ENCODE measurements at places on chromosomes 3 and 15.

GRCh38 chr15:81939604-81940440, 106.0 kb downstream of the MEX3B start:
- no peak for DNase-seq

DNA sequence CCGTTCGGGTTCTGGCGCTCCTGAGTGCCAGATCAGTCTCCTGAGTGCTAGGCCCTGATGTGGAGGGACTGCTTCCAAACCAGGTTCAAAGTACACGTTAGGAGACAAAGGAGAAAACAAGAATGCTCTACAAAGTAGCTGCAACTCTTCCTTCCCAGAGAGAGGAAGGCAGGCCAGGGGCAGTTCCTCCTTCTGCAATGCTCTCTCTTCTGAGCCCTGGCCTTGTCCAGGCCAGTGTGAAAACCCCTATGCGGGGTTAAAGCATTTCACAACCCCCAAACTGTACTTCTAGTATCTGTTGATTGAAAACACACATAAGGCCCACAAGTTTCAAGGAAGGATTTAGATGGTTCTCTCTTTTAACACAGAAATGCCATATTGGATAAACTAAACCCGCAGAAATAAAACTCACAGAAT, 9.7 kb upstream of the CALML4 start:
- no peak for DNase-seq

DNA sequence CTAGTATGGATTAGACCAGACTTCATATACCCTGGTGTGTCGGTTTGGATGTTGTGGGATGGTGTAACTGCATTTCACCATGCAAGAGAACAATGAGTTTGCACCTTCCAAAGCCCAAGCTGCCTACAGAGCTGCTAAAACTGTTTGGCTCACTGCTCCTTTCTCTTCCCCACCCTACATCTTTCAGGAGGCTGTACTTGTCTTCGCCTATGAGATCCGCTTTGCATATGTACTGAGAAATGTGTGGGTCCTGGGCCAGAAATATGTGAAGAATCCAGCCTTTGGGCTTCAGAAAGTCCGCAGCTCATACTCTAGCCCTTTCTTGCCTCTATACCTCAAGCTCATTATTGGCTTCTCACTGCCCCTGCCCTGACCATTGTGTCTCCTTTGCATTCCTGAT, 1060.0 kb downstream of the NTRK3 start:
- DNase-seq = no peak

DNA sequence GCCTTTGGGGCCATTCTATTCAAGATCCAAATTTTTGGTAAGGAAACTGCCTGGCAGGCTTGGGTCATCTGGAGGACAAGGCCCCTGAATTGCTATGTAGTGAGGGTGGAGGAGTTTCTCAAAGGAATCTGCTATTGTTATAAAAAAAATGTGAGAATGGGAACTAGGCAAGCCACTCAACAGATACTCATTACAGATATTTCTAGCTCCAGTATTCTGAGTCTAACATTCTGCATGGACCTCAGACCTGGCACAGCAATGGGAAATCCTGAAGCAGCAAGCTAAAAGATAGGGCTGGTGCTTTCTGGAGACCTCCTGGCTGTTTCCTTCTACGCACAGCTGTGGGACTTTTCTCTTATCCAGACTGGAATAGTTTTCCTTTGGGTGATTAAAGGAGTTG, 430.7 kb upstream of the RBMS3 start:
- DNase-seq = no peak

DNA sequence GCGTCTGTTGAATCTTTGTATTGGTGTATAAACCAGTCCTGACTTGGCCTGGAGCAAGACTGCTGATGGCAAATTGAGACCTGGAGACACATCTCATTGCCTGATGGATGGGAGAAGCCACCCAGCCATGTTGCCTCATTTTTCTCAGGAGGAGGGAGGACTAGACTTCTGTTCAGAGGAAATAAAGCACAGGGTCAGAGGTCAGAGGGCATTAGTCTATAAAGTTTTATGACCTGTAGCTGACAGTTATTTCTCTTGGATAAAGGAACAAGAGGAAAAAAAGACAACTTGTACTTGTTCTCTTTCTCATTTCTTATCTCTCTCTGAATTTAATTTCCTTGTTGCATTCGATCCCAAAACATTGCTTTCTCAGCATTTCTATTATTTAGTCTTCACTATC, 775.9 kb downstream of the SQOR start:
- DNase-seq = no peak

DNA sequence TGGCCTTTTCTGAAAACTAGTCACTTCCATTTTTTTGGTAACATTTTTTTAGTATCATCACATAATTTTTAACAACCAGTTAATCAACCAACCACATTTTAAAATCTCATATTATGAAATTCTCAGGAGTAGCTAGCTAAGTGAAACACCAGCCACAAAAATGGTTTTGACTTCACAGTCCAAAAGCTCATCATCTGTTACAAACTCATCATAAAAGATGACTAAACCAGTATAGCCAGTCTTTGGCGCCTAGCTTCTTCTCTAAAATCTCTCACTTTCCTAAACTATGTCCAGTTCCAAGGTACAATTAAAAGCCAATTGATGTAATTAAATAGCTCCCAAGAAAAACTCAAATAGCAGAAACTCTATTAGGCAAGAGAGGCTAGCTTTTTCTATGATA, 88.2 kb upstream of the ZNF385D start:
- no peak for DNase-seq

- no peak for DNase-seq
Measured at GRCh38 chr3:133246119-133246518, 153.7 kb upstream of the BFSP2 start.

DNA sequence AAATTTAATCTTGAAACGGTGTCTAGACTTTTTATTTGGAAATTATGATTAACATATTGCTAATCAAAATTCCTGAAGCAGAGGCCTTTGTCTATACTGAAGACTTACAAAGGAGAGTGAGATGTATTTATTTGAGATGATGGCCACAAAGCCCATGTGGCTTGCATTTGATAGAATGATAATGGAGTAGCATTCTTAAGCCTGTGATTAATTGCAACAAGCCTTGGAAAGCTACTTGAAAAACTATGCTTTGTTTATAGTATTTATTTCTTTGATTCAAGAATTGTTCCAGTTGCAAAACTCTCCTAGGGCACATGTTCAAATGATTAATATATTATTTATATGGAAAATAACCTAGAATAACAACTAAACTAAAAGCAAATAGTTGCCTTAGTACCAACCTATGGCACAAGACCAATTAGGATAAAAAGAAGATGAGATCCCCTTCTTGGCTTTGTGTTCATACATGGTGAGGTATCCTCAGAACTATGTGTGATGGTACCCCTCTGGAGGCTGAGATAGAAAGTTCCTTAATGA, 244.1 kb upstream of the TBL1XR1 start:
- no peak for DNase-seq
